HS-27A (cell line): ENCODE measurements at places on chromosomes 4 and X.

DNA sequence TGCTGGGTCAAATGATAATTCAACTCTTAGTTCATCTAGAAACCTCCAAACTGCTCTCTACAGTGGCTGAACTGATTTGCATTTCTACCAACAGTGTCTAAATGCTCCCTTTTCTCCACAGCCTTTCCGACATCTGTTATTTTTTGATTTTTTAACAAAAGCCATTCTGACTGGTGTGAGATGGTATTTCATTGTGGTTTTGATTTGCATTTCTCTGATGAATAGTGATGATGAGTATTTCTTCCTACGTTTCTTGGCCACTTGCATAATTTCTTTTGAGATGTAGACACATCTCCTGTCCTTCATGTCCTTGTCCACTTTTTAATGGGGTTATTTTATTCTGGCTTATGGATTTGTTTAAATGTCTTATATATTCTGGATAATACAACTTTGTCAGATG is 298.2 kb upstream of the ARSJ start:
- no peak for DNase-seq

DNA sequence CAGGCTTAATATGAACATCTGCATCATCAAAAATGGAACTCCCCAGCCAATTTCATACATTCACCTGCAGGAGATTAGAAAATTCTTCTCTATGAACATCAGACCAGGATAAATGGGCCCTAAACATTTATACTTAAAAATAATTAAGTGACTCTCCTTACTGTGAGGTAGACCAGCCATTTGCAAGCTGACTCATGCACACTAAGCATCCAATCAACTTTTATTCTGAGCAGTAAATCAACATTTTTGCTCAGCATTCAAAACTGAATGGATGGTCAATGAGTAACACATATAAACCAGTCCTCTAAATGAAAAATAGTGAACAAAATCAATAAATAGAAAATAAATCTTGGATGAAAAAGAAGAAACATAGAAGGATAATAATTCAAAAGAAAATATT is 19.9 kb upstream of the PCDH10 start:
- DNase-seq = no peak

DNA sequence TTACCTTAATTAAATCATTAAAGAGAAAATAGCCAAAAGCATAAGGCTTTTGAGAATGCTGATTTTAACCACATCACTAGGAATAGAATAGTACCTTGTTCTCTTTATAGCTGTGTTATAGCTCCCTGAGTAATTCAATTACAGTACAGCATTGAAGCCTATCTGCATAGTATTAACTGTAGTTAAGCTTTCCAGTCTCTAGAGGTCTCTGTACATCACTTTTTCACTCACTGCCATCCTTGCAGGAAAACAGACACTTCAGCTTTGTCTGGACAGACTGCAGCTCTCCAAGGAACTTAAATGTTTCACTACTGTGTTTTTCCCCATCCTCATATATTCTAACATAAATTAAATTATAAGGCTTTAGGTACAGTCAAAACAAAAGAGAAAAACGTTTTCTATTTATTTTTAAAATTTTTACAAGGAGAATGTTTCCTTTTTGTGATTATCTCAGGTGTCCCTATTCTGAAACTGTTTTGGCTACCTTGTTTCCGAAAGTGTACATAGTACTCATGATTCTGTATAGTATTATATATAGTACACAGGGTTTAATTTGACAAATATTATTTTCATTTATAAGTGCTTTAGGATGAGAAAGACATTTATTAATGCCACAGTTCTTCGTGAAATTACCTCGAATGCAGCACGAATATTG is 407.9 kb downstream of the PCDH18 start:
- peak; percentile 48 for DNase-seq

DNA sequence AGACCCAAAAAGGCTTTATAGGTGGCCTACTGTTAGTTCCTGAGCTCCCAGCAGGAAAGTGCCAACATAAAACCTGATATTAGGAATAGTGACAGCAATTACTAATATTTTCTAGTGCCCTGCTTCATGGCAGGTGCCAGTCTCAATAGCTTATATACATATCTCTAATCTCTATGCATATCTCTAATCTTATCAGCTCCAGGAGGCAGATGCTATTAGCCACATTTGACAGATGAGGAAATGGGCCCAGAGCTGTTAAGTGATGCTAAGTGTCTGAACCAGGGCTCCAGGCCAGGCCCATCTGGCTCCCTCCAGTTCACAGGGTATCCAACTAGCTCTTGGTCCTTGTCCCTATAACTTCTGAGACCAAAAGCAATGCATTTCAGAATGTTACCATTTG is 142.5 kb downstream of the CHIC2 start:
- DNase-seq = no peak

GRCh38 chrX:23765449-23765848 is 17.5 kb upstream of the SAT1 start:
- no peak for DNase-seq

- DNase-seq = no peak
Measured at GRCh38 chr4:98474408-98474844, 184.0 kb downstream of the TSPAN5 start.

DNA sequence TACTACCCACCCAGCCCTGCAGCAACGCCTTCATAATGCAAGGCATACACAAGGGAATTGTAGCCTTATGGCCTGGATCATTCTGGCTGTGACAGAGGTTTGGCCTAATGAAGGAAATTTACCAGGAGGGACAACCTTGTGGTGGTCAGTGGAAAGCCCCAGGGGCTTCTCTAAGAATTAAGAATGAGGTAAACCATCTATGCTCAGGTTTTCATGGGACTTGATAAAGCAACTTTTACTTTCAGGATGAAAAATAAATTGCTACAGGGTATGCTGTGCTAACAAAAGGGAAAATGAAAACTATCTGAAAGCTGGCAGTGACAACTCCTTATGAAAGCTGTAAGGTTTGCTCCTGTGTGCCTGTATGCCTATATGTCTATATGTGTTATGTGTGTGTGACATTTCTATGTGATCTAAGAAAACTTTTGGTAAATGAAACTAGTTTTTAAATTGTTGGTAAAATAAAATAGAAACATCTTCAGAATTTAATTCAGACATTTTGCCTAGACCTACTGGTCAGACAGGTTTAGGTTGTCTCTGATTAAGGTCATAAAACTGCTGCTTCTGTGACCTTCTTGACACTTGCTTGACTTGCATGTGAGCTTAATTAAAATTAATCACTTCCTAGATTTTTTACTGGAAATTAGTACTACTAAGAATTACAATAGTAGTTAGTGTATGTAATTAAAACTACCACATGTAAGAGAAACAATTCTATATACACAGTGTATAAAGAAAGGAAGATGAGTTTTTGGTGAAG is 19.9 kb upstream of the TXK start:
- no peak for DNase-seq

DNA sequence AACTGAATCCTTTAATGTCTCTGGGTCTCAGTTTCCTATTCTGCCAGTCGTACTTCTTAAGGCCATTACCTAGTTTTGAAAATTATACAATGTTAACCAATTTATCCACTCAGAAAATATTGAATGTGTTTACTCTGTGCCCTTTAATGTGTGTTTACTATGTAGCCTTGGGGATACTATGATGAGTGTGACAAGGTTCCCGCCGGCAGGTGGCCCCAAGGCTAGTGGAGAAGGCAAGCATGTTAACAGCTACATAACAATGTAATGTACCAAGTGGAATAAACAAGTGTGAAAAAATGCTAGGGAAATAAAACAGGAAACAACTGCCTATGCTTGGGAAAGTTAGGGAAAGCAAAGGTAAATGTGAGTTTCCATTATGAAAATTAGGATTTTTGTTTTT is 187.3 kb upstream of the MBNL3 start:
- no peak for DNase-seq

DNA sequence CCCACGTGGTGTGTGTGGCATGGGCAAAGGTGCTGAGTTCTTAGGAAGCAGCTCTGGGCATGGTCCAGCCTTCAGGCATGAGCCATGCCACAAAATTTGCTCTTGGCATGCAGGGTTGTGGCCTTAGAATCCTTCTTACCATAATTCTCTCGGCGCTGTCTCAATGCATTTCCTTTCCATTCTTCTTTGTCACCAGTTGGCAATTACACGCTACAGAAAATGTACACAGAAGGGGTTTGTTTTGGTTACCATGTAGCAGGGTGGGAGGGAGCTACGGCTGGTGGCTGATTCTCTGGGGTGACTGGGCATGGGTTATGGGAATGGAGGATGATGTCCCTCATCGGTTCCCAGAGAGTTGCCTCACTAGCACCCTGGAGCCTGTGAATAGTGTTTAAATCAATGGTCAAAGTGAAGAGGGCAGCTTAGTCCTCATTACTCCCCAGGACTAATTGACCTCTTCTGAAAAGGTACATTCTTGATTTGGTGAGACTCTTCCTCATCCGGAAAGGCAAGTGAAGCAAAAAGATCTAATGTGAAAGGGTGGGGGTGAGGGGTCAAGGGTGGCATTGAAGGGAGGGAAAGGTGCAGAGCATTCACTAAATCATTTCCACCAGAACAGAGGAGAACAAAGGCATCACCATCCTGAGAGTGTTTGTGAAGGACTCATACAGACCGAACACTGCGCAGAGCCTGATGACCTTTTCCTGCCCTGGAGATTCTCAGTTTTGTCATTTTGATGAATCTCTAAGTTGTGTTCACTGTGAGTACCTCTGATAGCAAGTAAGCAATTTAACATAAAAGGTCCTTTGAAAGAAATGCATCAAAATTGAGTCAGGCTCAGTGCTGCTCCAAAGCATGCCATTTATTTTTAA is 199.8 kb upstream of the SFRP2 start:
- DNase-seq = no peak

GRCh38 chrX:153777261-153778090 is 3.4 kb upstream of the SRPK3 start:
- DNase-seq = no peak

GRCh38 chr4:135144498-135144897 is 942.9 kb upstream of the PABPC4L start:
- DNase-seq = no peak

DNA sequence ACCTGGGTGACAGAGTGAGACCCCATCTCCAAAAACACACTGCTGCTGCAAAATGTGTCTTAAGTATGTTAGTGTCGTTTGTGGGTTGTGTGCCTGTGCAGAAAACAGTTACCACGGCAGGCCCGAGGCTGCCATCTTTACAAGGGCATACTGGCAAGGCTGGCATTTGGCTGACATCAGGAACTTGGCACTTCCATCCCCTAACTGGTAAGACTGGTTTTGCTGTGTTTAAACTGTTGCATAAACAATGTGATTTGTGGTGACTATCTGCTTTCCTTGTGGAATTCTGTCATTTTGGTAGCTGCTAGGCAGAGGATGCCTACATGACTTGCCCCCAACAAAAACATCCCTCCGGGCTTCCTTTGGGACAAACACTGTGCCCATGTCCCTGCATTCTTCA is 12.3 kb downstream of the LRP2BP start:
- DNase-seq = no peak

DNA sequence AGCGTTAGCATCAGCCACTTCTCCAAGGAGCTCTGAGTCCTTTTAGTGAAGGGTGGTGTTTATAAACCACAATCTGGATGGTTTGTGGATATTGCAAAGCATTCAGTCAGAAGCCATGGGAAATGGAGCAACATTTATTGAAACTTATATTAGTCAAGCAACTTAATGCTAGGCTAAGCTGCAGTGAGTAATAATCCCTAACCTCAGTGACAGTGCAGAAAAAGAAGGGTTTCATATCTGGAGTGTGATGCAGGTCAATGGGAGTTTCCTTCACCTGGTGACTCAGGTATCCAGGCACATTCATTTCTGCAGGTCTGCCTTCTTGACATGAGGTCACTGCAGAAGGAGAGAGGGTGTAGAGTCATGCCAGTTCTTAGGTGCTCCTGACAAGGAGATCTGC is 10.4 kb upstream of the DRD5 start:
- DNase-seq = no peak

DNA sequence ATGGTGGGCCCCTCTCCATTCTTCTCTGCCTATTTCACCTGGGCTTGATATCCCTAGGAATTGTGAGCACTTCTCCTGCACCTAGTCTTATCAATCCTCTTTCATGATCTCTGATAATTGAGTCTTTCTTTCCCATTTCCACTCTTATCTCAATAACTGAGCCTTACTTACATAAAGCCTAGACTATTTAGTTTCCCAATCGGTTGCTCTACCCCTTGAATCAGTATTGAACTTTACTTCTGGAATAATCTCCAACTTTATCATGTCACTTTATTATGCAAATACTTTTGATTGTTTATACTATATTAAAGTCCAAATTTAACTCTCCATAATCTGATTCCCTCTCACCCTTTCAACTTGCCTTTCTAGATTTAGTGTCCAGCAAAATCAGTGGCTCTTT is 222.7 kb downstream of the SPRY1 start:
- DNase-seq = no peak

DNA sequence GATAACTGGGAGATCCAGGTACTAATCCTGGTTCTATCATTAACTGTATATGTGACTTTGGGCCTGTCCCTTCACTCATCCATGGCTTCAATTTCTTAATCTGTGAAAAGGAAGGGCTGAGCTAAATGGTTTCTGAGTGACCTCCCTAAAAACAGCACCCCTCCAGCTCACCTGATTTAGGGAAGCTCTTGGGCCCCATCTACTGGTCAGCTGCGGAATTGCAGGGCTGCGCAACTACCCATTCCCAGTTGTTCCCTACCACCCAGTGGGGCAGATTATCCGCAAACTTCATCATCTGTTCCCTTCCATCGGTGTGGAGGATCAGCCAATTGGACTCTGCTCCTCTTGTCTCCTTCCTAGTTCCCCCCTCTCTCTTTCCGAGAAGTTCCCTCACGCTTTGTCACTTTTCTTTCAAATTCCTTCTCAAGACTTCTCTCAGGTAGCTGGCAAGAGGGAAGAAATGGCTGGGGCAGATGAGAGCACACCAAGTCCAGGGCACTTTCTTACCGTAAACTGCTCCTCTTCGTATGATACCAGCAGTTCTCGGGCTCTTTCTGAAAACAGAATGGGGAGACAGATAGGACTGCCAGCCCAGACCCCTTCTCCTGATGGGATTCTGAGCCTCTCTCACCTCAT is 5.8 kb downstream of the LAS1L start:
- DNase-seq = no peak

GRCh38 chr4:59412739-59413138 is 1787.4 kb upstream of the ADGRL3 start:
- no peak for DNase-seq

DNA sequence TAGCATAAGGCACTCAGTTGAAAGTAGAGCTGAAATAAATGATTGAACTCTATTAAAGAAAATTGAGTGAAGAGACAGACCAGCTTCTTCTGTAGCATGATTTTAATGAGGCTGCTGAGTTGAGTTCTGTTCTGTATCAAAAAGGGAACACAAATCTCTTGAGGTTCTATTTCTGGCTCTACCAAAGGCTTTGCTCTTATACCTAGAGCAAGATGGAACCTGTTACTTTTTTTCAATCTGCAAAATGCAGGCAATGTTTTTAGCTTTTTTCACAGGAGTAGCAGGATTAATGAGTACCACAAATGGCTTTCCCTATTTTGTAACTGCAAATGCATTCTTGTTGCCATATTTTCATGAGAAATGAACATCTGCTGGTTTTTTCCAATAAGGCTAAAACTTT is 4.2 kb upstream of the ERVMER34-1 start:
- DNase-seq = no peak

GRCh38 chr4:137253949-137254348 is 278.3 kb downstream of the PCDH18 start:
- DNase-seq = no peak

GRCh38 chrX:84830836-84831235 is 172.8 kb upstream of the APOOL start:
- DNase-seq = no peak

GRCh38 chrX:139640259-139640658 is 67.7 kb downstream of the MCF2 start:
- DNase-seq = no peak

- DNase-seq = no peak
Measured at GRCh38 chrX:120660637-120661036, 30.8 kb upstream of the C1GALT1C1 start.
